ENCODE measurements at places on chromosomes 4 and X.
A peak's percentile ranks its signal among the peaks of the same experiment; 100 is the strongest.

- no peak for DNase-seq
These were observed 15.2 kb downstream of the GUCY1A1 start for GRCh38 chr4:155681886-155682285.

DNA sequence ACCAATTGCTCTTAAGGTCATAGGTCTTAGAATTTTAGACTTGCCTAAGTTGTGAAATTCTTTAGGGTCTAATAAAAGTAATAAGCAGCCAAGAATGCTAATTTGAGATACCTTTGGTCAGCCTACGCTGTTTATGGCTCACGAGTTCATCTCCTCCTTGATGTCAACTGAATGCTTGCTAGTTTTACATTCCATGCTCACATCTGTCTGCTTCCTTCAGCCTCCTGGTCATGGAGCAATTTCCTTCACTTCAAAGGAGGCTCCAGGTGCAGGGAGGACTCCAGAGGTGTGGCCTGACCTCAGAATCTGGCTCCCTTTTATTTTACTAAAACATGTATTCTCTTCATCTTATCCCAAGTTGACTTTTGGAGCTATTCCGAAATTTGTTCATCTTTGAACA, 23.3 kb upstream of the LNX1 start:
- no peak for DNase-seq

- DNase-seq, result no peak
These were observed 47.8 kb downstream of the SLC9A7 start for GRCh38 chrX:46710927-46711623.

- DNase-seq, result no peak
These were observed 214.6 kb downstream of the PALLD start for GRCh38 chr4:168711197-168712140.

- no peak for DNase-seq
These were observed 10.2 kb downstream of the CC2D2A start for GRCh38 chr4:15479913-15480185.

- DNase-seq, result no peak
These were observed 1624.7 kb downstream of the ARAP2 start for GRCh38 chr4:34619531-34620162.

DNA sequence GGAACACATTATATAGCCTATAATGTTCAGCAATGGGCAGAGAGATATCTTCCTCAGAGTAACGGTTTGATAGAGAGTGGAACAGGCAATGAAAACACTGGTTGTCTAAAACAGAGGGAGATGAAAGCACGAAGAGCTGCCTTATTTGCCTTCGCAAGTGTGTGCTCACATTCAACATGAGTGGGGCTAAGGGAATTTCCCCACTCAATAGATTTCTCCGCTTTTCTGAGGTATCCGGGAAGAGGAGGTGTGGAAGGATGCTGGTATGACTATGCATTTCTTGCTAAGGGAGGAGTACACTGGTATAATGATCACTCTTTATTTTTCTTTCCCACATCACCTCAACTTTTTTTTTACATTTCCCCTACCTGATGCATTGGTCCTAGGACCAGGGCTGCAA, 7.8 kb upstream of the GPR82 start:
- no peak for DNase-seq

- DNase-seq, result peak; percentile 63
These were observed 17.8 kb downstream of the WDR1 start for GRCh38 chr4:10098780-10099160.

- DNase-seq, result no peak
These were observed 11.7 kb downstream of the ARX start for GRCh38 chrX:25004040-25004439.

- no peak for DNase-seq
These were observed 69.6 kb downstream of the WNK3 start for GRCh38 chrX:54288277-54288676.

DNA sequence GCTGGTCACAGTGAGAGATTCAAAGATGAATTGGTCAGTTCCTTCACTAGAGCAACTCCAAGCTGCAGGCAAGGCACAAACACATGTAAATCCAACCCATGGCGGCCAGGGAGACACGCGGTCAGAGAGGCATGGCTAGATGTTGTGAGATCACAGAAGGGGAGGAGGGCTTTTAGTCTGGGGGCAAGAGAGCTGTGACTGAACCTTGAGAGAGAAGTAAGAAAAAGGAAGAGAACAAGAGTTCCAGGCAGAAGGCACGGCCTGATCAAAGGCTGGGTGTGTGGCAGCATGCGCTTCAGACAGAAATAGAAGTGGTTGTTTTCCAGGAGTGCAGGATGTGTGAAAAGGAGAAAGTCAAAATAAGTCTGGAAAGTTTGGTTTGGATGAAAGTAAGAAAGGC, 15.9 kb downstream of the CCDC149 start:
- DNase-seq, result no peak

GRCh38 chrX:130124577-130124976, 14.3 kb upstream of the ELF4 start:
- no peak for DNase-seq

DNA sequence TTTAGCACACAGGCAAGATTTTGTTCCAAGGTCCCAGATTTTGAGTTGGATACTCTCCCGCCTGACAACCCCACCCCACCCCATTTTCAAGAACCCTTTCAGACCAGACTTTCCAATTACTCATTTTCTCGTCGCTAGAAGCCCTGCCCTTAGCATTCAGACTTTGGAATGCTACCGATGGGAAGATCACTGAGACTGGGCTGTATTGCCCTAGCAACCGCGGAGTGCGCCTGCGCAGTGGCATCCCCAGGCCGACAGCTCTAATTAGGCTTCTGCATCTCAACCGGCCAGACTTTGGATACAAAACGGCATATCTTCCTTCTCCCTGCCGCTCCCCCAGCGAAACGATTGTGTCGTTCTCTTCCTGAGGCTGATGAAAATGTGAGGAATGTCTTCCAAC, 3.4 kb downstream of the MAGEE2 start:
- DNase-seq, result no peak

- DNase-seq, result peak; percentile 44
These were observed 128.4 kb downstream of the REELD1 start for GRCh38 chr4:146342600-146343192.

GRCh38 chr4:95505799-95506198, 43.0 kb downstream of the UNC5C start:
- DNase-seq, result no peak

- DNase-seq, result no peak
These were observed 31.0 kb downstream of the FNIP2 start for GRCh38 chr4:158799856-158800255.

GRCh38 chrX:78104447-78105176, 564 bp downstream of the PGK1 start:
- DNase-seq, result no peak

GRCh38 chr4:89123451-89123851, 12.1 kb downstream of the TIGD2 start:
- DNase-seq, result no peak

GRCh38 chr4:3476341-3476747, 13.2 kb downstream of the DOK7 start:
- no peak for DNase-seq

GRCh38 chr4:147638942-147639341, 21.7 kb downstream of the TMEM184C start:
- no peak for DNase-seq

- no peak for DNase-seq
These were observed 136.7 kb upstream of the C1QTNF7 start for GRCh38 chr4:15291122-15291521.

DNA sequence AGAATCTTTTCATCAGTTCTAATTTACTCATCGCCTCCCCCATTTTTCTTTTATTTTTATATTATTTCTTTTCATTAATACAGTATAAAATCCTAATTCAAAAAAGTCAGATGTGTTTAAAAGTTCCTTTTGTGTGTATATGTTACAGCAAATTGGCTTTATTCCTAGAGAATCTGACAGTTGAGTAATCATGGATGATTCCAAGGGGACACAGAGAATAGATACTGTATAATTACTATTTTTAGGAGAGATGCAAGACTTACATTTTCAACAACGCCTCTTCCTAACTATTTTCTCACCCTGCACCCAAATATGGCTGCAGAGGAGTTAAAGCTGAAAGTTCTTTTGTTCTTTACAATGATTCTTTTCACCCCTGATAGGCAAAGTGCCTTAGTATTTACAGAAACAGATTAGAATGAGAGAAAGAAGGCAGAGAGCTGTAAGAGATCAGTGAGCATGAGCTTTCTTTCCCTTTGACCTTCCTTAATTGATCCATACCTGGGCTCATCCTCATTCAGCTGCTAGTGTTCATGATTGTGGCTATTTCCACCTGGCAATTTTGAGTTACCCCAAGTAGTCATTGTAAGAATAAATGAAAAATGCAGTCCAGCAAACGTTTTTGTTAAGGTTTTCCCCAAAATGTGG, 210.8 kb downstream of the SLC4A4 start:
- no peak for DNase-seq

- no peak for DNase-seq
These were observed 25.8 kb downstream of the PDGFRA start for GRCh38 chr4:54254915-54255246.

GRCh38 chr4:25834411-25835107, 28.2 kb downstream of the SEL1L3 start:
- no peak for DNase-seq

DNA sequence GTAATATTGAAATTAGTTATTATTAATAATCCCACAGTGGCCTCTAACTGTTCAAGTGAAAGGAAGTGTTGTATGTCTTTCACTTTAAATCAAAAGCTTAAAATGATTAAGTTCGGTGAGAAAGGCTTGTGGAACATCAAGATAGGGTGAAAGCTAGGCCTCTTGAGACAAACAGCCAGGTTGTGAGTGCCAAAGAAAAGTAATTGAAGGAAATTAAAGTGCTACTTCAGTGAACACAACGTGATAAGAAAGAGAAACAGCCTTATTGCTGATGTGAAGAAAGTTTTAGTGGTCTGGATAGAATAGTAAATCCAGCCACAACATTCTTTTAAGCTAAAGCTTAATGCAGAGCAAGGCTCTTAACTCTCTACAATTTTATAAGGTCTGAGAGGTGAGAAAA, 42.6 kb upstream of the IL13RA2 start:
- no peak for DNase-seq

GRCh38 chrX:98141466-98141865, 1257.8 kb downstream of the RPA4 start:
- no peak for DNase-seq
